ENCODE measurements at places on chromosomes 16 and 17.

GRCh38 chr16:84986102-84986501 is 25.2 kb downstream of the ZDHHC7 start:
- DNase-seq = no peak

GRCh38 chr16:87834005-87834667 is 35.2 kb downstream of the SLC7A5 start:
- no peak for DNase-seq

GRCh38 chr17:82231312-82231561 is 2.4 kb downstream of the SLC16A3 start:
- no peak for DNase-seq

DNA sequence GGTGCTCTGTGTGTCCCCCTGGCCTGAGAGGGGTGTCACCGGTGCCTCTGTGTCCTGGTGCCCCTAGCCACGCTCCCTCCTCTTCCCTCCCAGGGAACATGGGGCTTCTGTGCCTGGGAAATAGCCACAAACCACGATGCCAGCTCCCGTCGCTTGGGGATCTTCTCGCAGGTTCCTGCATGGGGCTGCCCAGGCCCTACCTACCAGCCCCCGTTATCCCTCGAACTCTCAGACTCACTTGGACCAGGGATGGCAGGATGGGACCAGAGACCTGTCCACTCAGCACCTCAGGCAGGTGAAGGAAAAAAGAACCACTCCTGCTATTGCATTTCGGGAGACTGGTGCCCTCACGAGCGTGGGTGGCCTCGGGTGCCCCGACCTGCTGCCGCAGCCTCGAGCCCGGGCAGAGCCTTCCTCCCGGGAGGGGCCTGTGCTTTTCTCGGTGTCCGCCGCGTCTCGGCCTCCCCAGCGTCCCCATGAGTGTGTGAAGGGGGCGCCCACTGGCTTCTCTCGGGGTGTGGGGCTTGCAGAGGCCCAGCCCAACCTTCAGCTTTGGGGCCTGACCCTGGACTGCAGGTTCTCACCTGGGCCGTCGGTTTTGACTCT is 41.0 kb upstream of the GNG13 start:
- DNase-seq = no peak

GRCh38 chr17:17349724-17350106 is 46.5 kb downstream of the NT5M start:
- no peak for DNase-seq

DNA sequence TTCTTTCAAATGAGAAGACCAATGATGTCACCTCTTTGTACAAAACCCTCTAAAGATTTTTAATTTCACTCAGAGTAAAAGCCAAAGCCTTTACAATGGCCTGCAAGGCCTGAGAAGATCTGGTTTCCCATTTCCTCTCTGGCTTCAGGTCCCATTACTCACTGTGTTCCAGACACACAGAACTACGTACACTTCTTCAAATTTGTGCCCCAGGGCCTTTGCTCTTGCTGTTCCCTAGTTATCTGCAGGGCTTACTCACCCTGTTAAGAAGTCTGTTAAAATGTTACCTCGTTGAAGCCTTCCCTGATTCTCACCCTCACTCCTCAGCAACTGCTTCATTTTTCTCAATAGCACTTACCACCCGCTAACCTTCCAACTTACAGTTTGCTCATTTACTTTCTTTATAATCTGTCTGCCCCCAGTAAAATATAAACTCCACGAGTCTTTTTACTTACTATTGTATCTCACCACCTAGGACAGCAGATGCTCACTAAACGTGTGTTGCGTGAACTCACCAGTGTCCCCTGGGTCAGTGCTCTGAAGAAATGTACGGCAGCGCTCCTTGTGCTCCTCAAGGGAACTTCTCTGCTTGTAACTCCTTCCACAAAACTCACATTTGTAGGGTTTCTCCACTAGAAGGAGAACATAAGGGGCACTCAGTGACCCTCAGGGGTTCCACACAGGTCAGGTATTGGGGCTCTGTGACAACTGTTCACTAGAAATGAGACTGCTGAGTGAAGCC is 50.2 kb downstream of the GRB7 start:
- DNase-seq = no peak

DNA sequence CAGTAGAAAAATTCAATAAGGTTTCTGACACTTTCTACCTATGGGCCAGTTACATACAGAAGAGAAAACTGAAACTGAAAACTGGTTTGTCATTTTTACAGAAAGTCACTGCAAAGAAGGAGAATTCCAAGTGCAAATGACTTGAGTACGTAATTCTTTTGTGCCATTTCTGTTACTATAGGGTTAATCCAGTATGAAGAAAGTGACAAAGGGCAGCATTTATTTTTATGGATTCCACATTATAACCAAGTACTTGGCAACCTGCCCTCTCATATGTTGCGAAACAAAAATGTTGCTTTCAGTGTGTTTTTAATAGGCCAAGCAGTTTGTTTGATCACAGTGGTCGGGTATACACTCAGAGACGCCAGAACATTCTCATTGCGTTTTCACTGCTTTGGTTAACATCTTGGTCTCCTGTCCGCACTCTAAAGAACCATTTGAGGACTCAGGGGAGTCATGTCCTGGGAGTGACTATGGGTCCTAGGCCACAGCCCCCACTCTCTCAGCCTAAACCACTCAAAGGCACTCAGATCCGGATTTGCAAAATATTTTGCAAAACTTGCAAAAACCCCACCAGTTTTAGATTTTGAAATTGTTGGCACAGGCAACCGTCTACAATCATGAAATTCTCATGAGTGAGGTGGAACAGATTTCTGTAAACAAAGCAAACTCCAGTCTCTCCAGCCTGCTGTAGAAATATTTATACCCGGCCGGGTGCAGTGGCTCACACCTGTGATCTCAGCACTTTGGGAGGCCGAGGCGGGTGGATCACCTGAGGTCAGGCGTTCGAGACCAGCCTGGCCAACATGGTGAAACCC is 15.4 kb upstream of the HELZ start:
- DNase-seq = no peak

GRCh38 chr17:28319598-28319935 is 567 bp downstream of the TMEM97 start:
- DNase-seq = no peak

- no peak for DNase-seq
These were observed 926 bp downstream of the MYH10 start for GRCh38 chr17:8629371-8630226.

Data from NCI-H1436 treated with DMSO at 0.1 percent for 48 hours (cell line).